ENCODE measurements at places on chromosomes 2 and 18.

GRCh38 chr18:79515944-79516351 is 120.2 kb downstream of the NFATC1 start:
- DNase-seq = no peak

- DNase-seq = no peak
Observed at GRCh38 chr2:156673981-156674380, 237.8 kb downstream of the GPD2 start.

GRCh38 chr2:174697255-174697654 is 67.0 kb downstream of the CHRNA1 start:
- DNase-seq = peak; percentile 69

- peak; percentile 19 for DNase-seq
Observed at GRCh38 chr2:32008805-32009515, 1.8 kb downstream of the MEMO1 start.

DNA sequence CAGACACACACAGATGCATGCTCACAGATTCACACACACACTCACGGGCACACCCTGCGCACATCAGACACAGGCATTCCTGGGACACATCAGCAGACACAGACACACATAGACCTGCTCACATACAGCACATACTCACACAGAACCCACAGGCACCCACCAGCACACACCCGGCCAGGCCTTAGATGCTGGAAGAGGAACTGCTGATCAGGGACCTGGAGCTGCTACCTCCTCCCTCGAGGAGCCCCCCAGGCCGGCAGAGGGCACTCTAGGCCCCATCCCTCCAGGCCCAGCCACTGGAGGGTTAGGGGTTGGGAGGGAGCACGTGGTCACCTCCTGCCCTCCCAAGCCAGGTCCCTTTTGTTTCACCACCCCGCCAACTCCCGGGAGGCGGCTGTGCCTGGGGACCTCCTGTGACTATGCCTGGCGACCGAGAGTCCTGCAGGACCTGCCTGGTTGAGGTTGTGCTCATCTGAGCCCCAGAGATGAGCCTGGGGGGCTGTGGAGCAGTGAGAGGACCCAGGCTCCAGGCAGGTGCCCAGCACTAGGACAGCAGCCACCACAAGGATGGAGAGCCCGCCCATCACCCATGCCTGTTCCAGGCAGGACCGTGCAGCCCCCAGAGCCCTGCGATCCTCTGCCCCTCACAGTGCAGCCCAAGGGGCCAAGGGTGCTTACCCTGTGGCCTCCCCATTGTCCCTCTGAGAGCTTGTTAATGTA is 21.0 kb upstream of the PTMA start:
- DNase-seq = peak; percentile 66

- DNase-seq = no peak
Observed at GRCh38 chr2:100297511-100297910, 24.8 kb downstream of the LONRF2 start.

DNA sequence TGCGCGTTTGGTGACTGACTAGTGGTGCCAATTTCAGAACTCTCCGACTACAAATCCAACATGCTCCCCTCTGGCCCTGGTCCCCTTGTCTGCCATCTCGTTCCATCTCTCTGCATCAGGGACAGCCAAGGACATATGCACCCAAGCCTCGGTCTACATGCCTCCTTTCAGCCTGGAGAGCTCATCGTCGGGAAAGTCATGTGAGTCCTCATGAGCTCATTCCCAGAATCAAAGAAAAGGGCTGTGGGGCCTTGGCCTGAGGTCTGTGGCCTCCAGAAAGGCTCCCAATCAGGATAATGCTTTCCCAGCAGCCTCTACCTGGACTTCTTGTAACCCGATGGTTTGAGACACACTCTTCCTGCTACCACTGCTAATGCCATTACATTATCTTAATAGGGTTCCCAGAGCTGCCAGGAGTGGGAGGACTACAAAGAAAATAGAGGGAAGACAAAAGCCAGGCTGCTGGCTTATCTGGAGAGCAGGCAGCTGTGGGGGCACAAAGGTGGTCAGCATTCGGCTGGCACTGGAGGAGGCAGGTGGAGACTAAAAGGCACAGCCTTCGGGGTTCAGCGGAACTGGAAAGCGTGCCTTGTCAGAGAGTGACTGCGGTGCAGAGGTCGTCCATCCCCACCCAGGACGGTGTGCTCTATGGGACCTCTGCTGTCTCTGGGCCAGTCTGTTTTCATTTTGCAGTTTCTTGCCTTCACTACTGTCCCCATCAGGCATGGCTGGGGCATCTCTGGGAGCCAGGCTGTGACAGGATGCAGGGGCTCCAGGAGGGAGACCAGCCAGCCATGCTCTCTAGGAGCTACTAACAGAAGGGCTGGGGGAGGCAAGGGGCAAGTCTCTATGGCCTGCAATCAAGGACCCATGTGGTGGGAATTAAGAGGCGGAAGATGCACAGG is 104.4 kb upstream of the SMAD2 start:
- DNase-seq = no peak

DNA sequence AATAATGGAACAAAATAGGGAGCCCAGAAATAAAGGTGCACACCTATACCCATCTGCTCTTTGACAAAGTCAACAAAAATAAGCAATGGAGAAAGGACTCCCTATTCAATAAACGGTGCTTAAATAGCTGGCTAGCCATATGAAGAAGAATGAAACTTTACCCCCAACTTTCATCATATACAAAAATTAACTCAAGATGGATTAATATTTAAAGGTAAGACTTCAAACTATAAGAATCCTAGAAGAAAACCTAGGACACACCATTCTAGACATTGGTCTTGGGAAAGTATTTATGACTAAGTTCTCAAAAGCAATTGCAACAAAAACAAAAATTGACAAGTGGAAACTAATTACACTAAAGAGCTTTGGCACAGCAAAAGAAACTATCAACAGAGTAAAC is 139.1 kb downstream of the DNAH7 start:
- DNase-seq = no peak

- no peak for DNase-seq
Observed at GRCh38 chr2:161131804-161132203, 28.4 kb upstream of the TANK start.

DNA sequence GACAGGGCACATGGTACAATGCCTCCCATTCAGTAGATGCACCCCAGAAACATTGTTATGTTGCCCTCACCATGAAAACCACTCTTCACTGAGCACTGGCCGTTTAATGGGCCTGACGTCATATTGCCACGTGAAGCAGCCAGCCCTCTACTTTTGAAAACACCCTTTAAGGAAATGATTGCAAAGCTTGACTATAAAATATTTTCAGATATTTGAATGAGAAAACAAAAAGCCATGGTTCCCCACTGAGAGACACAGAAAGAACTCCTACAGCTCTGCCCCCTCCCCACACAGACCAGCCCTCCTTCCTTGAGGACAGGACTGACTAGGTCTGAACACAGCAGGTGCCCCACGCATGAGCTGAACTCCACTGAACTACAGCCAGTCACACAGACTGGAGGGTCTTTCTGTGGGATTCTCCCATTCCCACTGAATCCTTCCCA is 349.1 kb downstream of the ANAPC1 start:
- DNase-seq = no peak

- DNase-seq = no peak
Observed at GRCh38 chr2:221486106-221486505, 86.0 kb downstream of the EPHA4 start.
